ENCODE measurements at places on chromosomes 3 and 15. TPM values are rescaled to one million over a fixed set of nuclear protein-coding genes. Genes with fewer than 3 reads are reported as not detected.
A peak's percentile ranks its signal among the peaks of the same experiment; 100 is the strongest.

The CFAP44 gene
- total RNA-seq: 4.0 TPM

The KNL1 gene
- 7.9 TPM for total RNA-seq

- peaks cover 97% of the 10 kb centered on the region for H3K36me3 ChIP-seq
- no peaks in the 10 kb centered on the region for H3K27me3 ChIP-seq
- H3K4me3 ChIP-seq: no peak overlapping the region
These were observed 36.0 kb downstream of the CHD2 start for GRCh38 chr15:92936138-92936537.

GRCh38 chr3:17738921-17739320 is 3.5 kb downstream of the TBC1D5 start:
- H3K4me1 ChIP-seq: peaks cover 21% of the 10 kb centered on the region

DNA sequence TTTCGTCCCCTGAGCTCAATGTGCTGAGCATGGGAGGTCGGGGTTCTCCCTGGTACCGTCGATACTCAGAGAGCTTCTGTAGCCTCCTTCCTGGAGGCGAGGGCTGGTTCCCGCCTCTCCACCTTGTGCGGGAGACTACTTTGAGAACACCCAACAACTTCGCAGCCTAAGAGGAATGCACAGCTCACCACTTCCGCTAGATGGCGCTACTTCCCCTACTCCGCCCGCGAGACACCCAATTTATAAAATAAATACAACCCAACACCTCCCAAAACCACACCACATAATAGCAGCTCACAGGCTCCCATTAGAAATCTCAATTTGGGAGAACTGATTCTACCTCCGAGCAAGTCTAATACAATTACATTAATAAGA is 1.2 kb downstream of the RGMA start:
- peak; percentile 80 for DNase-seq
- no peaks in the 10 kb centered on the region for H3K36me3 ChIP-seq
- no peaks in the 10 kb centered on the region for H3K4me1 ChIP-seq
- H3K27ac ChIP-seq: no peak overlapping the region
- peak overlapping the region; percentile 69 for H3K4me3 ChIP-seq

Measured in MCF 10A (cell line).